ENCODE measurements at places on chromosomes 13 and 19.

DNA sequence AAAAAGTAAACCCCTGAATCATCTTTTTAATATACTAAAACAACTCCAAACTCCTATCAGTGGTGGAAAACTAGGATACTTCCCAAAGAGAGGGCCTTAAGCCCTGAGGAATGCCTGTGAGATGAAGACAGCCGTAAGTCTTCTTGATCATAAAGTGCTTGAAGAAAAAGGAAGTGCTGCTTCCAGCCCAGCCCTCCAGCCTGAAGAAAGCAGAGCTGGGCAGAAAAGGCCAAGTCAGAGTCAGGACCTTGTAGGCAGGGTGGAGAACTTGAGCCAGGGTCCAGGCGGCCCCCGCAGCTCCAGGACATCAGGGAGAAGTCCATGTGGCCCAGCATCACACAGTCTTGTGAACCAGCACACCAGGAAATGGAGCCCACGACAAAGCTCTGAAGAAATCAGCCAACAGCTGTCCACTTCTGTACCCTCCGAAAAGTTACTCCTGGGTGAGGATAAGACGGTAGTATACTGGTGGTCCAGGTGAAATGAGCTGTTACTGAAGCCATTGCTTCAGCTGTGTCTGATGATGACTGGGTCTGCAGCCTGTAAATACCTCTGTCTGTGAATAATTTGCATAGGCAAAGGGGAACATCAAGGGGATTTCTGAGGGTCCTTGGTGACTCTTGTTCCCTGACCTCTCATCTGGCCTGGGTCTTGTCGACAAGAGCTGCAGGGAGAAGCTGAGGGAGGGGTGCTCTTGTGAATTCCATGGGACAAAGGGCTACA, 18.7 kb upstream of the CRYL1 start:
- DNase-seq: no peak

GRCh38 chr13:82976499-82976898, 905.8 kb downstream of the SLITRK1 start:
- DNase-seq: no peak

DNA sequence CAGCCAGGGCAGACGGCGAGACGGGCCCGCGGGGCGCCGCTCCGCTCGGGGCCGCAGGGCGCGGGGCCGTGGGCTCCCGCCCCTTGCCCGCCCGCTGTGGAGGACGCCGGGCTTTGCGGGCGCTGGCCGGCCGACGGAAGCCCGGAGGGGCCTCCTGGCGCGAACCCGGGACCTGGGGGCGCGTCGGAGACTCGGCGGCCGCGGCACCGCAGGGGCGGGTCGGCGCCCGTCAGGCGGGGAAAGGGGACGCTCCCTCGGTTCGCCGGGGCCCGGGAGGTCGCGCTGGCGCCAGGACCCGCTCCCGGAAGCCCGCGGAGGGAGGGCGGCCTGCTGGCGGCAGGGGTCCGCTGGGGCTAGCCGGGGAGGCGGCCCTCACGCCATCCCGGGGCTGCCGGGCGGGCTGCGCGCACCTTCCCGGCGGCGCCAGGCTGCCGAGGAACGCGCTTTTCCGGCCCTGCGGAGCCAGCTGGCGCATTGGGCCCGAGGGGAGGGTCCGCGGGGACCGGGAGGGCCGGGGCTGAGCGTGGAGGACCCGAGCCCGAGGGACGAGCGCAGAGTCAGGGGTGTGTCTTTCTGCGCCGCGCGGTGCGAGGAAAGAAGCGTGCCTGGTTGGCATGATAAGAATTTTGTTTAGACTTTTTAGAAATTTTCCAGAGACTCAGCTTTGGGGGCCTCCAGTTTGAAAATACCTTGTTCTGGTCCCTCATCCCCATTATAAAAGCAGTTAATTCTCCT, 511 bp downstream of the GARRE1 start:
- DNase-seq: peak; percentile 56

DNA sequence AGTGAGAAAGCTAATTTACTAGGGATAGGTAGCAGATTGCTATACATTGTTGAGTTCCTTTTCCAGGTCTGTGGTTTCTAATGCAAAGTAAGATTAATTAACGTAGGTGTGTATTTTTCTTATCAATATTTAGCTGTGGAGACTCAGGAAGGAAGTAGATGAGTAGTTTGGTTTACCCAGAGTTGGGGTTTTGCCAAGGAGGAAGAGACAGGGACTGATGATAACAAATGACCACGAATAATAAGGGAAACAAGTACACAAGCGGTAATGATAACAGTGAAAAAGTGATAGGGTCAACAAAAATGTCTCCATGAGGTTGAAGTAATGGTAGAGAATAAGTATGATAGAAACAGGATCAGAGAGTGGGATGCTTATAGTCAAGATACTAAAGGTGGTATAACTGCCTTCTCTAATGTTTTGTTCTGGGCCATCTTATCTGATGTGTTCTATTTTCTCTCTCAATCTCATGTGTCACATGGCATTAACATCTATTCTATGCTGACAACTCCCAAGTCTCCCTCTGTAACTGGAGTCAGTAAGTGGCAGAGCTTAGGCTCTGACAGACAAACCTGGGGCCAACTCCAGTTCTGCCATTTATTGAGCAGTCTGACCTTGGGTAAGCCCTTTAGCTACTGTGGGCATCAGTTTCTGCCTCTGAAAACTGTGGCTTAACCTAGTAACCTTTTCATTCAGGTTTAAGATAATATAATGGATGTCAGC, 8.8 kb downstream of the OBI1 start:
- no peak for DNase-seq

GRCh38 chr19:4007836-4008539, 452 bp downstream of the PIAS4 start:
- DNase-seq: peak; percentile 69

DNA sequence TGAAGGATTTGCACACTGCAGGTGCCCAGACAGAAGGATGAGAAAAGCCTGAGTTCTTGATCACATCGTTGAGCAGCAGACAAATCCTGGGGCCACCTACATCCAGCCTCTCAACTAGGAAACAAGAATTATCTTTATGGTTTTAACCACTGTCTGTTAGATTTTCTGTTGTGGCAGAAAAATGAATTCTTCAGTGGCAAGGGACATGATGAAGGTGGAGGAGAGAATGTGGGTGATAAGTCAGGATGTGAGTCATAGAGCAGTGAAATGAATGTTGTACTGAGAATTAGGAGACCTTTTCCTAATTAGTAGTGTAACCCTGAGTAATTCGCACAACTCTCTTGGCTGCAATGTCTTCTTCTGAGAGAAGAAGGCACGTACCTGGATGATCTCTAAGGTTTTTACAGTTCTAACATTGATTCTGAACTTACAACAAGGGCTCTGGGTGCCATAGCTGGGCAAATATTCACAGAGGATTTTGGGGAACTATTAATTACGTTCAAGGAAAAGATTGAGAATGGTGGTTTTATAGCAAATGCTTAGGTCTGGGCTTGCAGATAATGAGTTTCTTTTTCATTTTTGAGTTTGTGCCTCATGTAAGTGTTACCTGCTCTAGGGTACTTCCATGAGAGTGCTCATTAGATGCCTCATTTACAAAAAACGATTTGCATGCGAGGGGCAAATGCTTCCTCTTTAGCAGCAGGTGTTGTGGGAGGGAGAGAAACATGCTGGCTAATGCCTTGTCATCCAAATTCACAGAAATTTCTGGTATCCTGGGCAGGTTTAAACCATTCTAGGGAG, 111.0 kb upstream of the KL start:
- no peak for DNase-seq

DNA sequence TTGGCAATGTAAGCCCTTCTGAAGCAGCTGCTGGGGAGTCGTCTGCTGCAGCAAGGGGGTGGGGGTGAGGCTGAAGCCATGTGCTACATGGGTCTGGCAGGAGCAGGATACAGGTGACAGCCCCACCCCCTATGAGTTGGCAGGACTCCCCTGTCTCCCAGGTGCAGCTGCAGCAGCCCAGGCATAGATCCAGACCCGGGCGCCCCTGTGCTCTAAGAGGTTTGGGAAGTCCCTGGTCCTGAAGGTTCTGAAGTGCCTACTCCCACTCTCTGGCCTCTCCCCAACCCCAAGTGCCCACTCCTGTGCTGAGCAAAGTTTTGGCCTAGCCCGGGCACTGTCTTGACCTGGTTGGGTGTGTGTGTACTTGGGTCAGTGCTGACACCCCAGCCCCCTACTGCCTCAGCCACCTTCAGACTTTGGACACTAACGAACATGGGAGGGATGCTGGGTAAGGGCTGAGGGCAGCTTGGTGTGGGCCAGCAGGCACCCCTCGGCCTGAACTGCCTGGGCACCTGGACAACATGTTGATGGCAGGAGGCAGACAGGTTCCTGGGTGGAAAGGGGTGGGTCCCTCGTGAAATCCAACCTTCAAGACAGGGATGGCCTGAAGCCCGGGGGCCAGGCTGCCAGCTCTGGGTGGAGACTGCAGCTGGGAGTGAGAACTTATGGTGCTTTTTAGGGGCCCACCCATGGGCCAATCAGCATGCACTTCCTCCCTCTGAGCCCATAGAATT, 54.1 kb upstream of the SLITRK6 start:
- DNase-seq: no peak

- DNase-seq: no peak
These were observed 5.1 kb upstream of the TSHZ3 start for GRCh38 chr19:31354316-31354715.

- DNase-seq: no peak
These were observed 244.1 kb upstream of the IRS2 start for GRCh38 chr13:110030394-110030928.
